Astrocyte (in vitro differentiated cells and primary cell): ENCODE measurements at places on chromosomes 12 and 14. TPM values are rescaled to one million over a fixed set of nuclear protein-coding genes. Genes with fewer than 3 reads are reported as not detected.

TSPAN19 gene
- total RNA-seq: not detected in 2 replicates

KRT77 gene
- not detected in 2 replicates for total RNA-seq

NYNRIN gene
- 25.4 and 32.0 TPM in 2 replicates for total RNA-seq

NGB gene
- total RNA-seq: not detected in 2 replicates

TAS2R31 gene
- 2.2 TPM in 2 replicates for total RNA-seq

RTRAF gene
- 213 and 224 TPM in 2 replicates for total RNA-seq

PDE3A gene
- total RNA-seq: 1.1 and 1.7 TPM in 2 replicates

RTL1 gene
- total RNA-seq: 0.18 and 0.31 TPM in 2 replicates

TMEM30B gene
- 0.36 TPM in 1 of 2 replicates, not detected in the other for total RNA-seq

ETFBKMT gene
- 2.1 and 2.2 TPM in 2 replicates for total RNA-seq

SLC8A3 gene
- 0.45 and 0.89 TPM in 2 replicates for total RNA-seq

RAD51AP1 gene
- 2.7 and 5.3 TPM in 2 replicates for total RNA-seq

LHX5 gene
- 0.25 TPM in 1 of 2 replicates, not detected in the other for total RNA-seq

PELI2 gene
- 5.2 and 5.3 TPM in 2 replicates for total RNA-seq
